ENCODE measurements at places on chromosomes 7 and 10.

- DNase-seq = no peak
Measured at GRCh38 chr10:93226619-93227018, 152.9 kb downstream of the CYP26A1 start.

DNA sequence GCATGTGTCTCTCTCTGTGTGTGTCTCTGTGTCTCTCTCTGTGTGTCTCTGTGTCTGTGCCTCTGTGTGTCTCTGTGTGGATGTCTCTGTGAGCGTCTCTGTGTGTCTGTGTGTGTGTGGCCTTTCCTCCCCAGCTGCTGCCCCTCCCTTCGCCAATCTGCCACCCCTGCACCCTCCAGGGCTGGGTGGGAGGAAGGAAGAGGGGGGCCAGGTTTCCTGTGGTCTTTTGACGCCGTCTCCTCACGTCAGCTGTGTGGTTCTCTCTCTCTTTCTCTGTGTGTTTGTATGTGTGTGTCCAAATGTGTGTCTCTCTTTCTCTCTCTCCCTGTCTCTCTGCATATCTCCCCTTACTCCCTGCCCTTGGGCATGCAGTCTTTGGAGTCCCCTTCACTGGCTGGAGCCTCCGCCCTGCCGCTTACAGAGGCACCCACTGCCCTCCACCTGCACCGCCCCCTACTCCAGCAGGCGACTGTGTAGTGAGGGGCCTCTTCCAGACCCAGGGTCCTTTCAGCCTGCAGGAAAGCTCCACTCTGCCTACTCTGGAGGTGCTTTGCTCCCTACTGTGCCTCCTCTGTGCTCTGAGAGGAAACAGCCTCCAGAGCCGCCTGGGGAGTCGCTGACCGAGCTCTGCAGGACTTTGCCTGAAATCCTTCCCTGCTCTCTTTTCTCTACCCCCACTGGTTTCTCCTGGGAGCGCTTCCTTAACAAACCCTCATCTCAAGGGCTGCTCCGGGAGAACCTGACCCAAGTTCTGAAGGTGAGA lies 44.2 kb upstream of the C10orf71 start:
- DNase-seq = no peak

- DNase-seq = no peak
Measured at GRCh38 chr7:20350518-20350951, 19.8 kb downstream of the ITGB8 start.

- no peak for DNase-seq
Measured at GRCh38 chr7:67105377-67105776, 108.7 kb downstream of the TYW1 start.

DNA sequence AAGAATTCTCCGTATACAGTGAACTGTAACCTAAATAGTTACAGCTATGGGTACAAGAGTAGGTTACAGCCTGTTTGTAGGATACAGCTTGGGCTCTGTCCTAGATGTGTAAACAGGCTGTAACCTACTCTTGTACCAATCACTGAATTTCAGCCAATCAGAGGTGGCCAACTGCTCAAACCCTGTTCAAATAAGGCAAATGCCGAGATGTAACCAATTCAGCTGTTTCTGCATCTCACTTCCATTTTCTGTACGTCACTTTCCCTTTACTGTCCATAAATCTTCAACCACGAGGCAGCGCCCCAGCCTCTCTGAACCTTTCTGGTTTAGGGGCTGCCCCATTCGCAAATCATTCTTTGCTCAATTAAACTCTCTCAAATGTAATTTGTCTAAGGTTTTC lies 8.3 kb upstream of the MMP21 start:
- DNase-seq = no peak

- DNase-seq = no peak
Measured at GRCh38 chr10:96260014-96260413, 11.4 kb downstream of the BLNK start.

- DNase-seq = no peak
Measured at GRCh38 chr10:64518456-64518855, 997.3 kb downstream of the REEP3 start.

DNA sequence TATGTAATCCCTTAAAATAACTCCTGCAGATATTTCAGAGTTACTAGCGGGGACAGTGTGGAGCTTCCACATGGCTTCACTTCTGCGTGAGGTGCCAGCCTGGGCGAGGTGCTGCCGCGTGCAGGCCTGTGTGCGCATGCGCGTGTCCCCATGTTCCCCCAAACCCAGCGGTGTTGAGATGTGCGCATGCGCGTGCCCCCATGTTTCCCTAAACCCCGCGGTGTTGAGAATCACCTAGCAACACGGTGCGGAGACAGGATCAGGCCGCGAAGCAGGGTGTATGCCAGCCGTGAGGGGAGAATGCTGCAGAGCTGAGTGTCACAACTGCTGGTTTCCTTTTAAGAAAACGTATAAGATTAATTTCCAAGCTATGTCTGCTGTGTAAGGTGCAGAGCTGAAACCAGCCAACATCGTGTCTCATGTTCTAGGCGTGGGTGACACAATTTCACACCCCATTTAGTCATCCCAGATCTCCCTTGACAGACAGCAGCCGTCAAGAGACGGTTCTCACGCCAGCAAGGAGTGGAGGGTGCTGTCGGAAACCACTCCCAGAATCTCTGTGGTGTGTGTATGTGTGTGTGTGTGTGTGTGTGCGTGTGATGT lies 71.9 kb upstream of the ADARB2 start:
- DNase-seq = no peak

- DNase-seq = no peak
Measured at GRCh38 chr7:15306296-15306695, 255.5 kb downstream of the AGMO start.

GRCh38 chr10:22657024-22657423 lies 57.4 kb downstream of the PIP4K2A start:
- DNase-seq = no peak

DNA sequence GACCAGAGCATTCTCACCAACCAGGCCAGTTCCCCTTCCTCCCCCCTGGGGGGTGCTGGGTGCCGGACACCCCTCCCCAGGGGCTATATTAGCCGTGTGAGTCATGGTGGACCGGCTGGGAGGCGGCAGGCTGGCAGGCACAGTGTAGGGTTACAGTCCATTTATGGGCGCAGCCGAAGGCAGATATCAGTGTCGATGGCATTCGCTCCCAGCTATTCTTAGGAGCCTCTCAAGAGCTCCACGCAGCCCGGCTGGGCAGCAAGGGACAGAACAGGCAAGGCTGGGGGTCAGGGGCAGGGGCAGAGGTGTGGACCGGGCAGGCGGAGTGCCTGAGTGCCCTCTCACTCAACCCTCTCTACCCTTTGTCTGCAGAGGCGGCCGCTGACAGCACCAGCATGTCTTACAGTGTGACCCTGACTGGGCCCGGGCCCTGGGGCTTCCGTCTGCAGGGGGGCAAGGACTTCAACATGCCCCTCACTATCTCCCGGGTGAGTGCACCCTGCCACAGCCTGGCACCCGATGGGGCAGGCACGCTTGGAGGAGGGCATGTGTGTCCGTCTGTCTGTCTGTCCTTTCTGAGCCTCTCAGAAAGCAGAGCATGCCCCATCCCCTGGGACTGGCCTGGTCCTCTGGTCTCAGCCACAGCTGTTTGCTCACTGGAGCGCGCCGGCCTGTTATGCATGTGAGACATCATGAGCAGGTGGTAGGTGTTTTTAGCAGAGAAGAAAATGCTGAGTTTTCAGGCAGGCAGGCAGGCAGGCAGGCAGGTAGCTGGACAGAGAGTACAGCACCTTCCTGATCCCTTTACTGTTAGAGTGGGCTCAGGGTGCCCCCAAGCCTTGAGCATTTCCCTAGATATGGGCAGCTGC lies at the start of gene LDB3:
Gene LDB3 (plus strand): TSS at position 215 of the 869 bp plus-strand sequence. CDS start 181 bp downstream, at position 396.
- no peak for DNase-seq

DNA sequence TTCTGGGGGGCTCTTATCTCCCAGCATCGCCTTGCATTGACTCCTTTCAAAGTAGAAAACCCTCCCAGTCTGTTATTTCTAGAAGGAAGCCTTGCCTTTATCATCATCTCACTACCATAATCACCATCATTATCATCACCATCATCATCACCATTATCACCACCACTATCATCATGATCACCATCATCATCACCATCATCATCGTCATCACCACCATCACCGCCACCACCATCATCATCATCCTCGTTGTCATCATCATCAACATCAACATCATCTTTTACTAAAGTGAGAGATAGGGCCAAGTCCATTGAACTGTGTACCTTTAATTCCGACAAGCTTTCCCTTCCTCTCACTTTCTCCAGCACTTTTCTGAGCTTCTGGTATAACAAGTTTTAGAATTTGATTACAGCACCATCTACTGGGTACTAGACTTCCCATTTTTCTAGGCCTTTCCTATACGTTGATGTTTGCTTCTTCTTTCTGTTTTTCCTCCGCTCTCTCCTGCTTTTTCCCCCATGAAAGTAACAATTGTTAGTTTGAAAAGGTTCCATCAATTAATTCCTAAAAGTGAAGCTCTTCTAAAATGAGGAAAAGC lies 226.4 kb downstream of the BUB3 start:
- no peak for DNase-seq

GRCh38 chr10:63631991-63632390 lies 110.8 kb downstream of the REEP3 start:
- no peak for DNase-seq

- no peak for DNase-seq
Measured at GRCh38 chr7:30351286-30351685, 66.9 kb downstream of the ZNRF2 start.

DNA sequence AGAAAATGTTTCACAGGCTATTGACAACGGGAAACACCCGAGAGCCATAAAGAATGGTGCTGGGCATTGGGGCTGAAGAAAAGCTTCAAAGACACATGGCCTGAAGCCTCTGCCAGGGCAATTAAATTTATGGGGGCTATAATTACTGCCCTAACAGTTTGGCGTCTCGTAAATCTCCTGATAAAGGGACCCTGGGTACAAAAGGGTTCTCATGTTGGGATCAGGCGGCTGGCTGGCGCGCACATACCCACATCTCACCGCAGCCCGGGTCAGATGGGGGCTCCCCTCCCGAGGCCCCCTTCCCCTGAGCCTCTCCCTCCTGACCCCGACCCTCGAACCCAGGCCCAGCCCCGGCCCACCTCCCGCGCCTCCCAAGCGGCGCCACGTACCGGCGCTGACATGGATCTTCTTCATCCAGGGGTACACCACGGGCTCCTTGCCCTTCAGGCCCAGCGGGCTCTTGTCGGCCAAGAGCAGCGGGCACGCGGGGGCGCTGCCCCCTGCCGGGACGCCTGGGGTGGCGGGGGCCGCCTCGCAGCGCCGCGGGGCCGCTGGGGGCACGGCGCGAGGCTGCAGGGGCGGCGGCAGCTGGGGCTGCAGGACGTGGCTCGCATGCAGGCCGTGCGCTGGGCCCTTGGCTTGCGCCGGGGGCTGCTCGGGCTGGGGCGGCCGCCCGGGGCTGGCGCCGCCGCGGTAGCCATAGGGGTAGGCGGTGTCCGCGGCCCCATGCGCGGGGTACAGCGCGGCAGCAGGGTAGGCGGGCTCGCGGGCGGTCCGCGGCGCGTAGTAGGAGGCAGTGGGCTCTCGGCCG lies 623 bp downstream of the HOXA4 start:
- no peak for DNase-seq

DNA sequence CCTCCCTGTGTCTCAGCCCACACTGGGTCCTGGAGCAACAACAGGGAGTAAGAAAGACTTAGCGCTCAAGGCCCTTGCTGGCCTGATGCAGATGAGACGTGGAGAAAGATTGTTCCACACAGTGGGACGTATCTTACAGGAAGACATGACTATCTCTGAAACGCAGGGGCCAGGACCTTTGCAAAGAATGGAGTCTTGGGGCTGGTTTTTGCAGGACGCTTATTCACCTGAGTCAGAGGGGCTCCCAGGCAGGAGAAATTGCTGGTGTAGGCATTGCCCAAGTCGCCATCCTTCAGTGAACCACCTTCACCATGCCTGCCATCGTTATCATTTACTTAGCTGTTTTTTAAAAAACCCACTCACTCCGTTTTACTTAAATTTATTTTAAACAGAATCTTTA lies 11.8 kb upstream of the GDF10 start:
- no peak for DNase-seq

- DNase-seq = no peak
Measured at GRCh38 chr7:77444123-77444522, 28.0 kb upstream of the GSAP start.

GRCh38 chr10:7202793-7203355 lies 208.0 kb downstream of the SFMBT2 start:
- no peak for DNase-seq

- DNase-seq = no peak
Measured at GRCh38 chr10:2509081-2509531, 558.2 kb upstream of the PFKP start.

- no peak for DNase-seq
Measured at GRCh38 chr10:62581351-62581750, 207.2 kb downstream of the ZNF365 start.

- no peak for DNase-seq
Measured at GRCh38 chr7:22715969-22716368, 11.0 kb upstream of the IL6 start.

DNA sequence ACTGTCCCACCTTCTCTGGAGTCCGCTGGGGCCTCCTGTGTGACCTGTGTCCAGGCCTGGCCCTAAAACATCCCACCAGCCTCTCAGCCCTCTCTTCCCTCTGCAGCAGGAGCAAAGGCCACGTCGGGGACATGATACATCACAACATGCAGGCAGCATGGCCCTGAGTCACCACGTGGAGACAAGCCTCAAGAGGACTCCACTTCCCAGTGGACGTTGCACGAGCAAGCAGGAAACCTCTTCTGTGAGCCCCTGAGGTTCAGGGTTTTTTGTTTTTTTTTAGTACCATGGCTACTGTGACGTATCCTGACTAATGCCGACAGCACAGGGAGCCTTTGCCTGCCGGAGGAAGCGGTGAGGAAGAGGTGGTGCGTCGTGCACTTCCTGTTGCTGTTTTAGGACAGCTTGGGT lies 165.9 kb downstream of the DNAJB6 start:
- DNase-seq = no peak

DNA sequence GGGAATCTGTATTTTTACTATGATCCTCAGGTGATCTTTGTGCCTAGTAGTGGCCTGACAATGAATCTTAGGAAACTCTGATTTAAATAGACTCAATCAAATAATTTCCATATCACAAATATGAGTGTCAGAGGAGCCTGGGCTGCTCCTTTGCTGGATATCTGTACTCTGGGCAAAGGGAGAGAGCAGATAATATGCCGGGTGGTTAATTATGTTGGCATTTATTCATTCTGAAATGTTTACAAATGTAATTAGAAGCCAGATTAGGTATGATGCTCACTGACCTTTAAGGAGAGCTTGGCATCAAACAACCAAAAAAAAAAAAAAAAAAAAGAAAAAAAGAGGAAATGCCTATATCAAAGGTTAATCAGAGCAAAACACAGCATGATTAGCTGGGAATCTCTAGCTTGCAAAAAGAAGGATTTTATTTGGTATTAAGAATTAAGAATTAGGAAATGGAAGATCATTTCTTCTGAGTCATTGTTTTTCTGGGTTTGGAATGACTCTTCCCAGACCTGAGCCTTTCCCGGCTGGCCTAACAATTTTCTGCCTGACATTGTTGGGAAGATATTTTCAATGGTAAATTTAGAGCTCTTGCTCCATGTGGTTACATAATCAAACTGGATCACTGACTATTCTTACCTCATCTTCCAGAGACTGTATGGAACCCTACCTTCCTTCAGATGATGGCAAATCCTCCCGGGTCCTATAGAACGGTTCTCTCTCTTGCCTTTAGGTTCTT lies 365.3 kb downstream of the REEP3 start:
- DNase-seq = no peak

GRCh38 chr7:144386741-144387140 lies 16.8 kb downstream of the NOBOX start:
- no peak for DNase-seq

GRCh38 chr7:20376796-20377195 lies 46.1 kb downstream of the ITGB8 start:
- DNase-seq = no peak

All from stimulated activated CD8-positive, alpha-beta memory T cell treated with anti-CD3 and anti-CD28 coated beads, Interleukin-15, amount 100 ng/mL, for 24 hours (primary cell).